ENCODE measurements at places on chromosomes 2 and 18.
A peak's percentile ranks its signal among the peaks of the same experiment; 100 is the strongest.

DNA sequence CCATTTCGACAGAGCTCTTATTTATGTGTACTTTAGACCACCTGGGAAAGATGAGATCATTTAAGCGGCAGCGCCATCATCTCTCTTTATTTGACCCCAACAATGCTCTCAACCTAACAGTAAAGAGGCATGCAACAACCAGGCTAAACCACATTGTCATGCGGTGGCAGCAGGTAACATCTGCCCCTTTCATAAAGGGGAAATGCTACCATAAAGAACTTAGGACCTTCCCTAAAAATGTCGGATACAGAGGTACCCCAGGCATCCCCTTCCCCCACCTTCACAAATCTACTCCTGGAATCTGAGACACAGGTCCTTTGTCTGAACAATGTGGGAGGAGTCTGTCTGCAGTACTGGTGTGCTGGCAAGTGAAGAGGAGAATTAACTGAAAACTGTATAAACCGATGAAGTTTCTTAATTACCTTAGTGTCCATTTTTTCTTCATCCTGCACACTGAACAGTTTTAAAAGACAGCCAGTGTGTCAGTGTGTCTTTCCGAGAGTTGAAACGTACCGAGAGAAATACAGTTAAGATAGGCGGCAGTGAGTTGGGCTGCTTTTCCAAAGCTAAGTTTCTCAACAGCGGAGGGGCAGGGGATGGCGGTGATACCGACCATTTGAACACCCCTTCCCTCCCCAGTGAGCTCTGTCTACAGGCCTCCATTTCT, 1.9 kb downstream of the MEX3C start:
- peak; percentile 11 for DNase-seq

GRCh38 chr2:40797120-40797519, 345.2 kb upstream of the SLC8A1 start:
- DNase-seq, result peak; percentile 7

- no peak for DNase-seq
Measured at GRCh38 chr2:147356157-147356556, 488.7 kb upstream of the ACVR2A start.

- DNase-seq, result no peak
Measured at GRCh38 chr2:131023758-131024157, 69.5 kb downstream of the FAM168B start.

Measured in AG20443 (cell line).